ENCODE measurements at places on chromosomes 3 and 15.

- peaks cover 59% of the 10 kb centered on the region for H3K4me1 ChIP-seq
- H3K36me3 ChIP-seq: no peaks in the 10 kb centered on the region
- H3K4me3 ChIP-seq: peak overlapping the region; percentile 64
- H3K27ac ChIP-seq: peak overlapping the region; percentile 65
Measured at GRCh38 chr15:43514241-43515057, 3.0 kb upstream of the MAP1A start.

- no peak overlapping the region for H3K4me3 ChIP-seq
- H3K36me3 ChIP-seq: no peaks in the 10 kb centered on the region
- H3K27ac ChIP-seq: no peak overlapping the region
- no peaks in the 10 kb centered on the region for H3K4me1 ChIP-seq
- peaks cover 1% of the 10 kb centered on the region for H3K27me3 ChIP-seq
Measured at GRCh38 chr3:39712413-39713048, 96.9 kb upstream of the MYRIP start.

GRCh38 chr15:66586155-66586976, 20.6 kb upstream of the LCTL start:
- H3K27ac ChIP-seq: no peak overlapping the region
- no peaks in the 10 kb centered on the region for H3K36me3 ChIP-seq
- H3K27me3 ChIP-seq: peaks cover 16% of the 10 kb centered on the region
- H3K4me1 ChIP-seq: peaks cover 3% of the 10 kb centered on the region

- no peak overlapping the region for H3K27ac ChIP-seq
- no peaks in the 10 kb centered on the region for H3K27me3 ChIP-seq
- no peaks in the 10 kb centered on the region for H3K36me3 ChIP-seq
- H3K4me1 ChIP-seq: peaks cover 7% of the 10 kb centered on the region
- no peak for DNase-seq
Measured at GRCh38 chr3:113110267-113110666, 101.1 kb upstream of the BOC start.

DNA sequence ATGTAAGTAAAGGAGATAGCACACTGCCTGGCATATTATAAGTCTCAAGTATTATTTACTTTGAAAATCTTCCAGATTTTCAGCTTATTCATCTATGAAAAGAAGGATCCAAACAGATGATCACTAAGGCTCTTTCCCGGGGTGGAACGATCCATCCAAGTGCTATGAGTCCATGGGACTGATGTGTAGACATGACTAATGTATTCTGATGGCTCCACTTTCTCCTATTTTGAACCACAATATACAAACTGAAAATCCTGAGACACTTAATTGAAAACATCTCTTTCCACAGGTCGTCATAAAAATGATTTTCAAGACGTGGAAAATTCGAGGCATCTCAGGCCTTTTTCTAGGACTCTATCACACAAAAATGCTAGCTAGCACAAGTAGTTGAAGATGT, 33.4 kb upstream of the CHRM5 start:
- H3K4me1 ChIP-seq: no peaks in the 10 kb centered on the region
- DNase-seq: no peak
- no peaks in the 10 kb centered on the region for H3K36me3 ChIP-seq
- H3K4me3 ChIP-seq: no peak overlapping the region
- H3K27ac ChIP-seq: no peak overlapping the region

- no peaks in the 10 kb centered on the region for H3K36me3 ChIP-seq
- no peak overlapping the region for H3K27ac ChIP-seq
- no peak overlapping the region for H3K4me3 ChIP-seq
- H3K27me3 ChIP-seq: peaks cover 13% of the 10 kb centered on the region
- peaks cover 1% of the 10 kb centered on the region for H3K4me1 ChIP-seq
Measured at GRCh38 chr15:66211670-66212562, 41.6 kb downstream of the MEGF11 start.

DNA sequence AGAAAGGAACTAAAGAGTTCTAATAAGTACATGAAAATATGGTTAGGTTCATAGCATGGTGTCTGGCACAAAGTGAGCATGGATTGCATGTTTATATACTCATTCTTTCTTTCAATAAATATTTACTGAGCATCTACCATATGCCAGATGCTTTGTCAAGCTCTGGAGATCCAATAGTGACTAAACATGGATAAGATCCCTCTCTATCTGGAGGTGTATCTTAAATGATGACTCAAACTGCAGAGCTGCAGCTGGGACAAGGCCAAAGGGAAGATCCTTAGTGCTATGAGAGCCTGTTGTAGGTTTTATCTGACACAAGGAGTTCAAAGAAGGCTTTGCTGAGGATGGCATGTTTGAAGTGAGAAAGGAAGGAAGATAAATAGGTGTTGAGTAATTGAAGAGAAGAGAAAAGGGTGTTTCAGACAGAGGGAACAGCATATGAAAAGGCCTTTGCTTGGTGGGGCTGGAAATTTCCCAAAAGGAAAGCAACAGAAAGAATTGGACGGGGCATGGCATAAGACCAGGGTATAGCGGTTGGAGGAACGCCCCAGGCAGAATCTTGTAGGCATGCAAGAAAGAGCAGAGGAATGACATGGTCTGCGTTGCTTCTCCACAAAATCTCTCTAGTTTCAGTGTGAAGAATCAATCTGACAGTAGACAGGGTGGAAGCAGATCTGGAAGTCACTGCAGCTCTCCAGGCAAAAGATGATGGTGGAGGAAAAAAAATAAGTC, 239.9 kb upstream of the LRTM1 start:
- H3K4me3 ChIP-seq: no peak overlapping the region
- H3K4me1 ChIP-seq: no peaks in the 10 kb centered on the region
- no peak for DNase-seq
- H3K27ac ChIP-seq: no peak overlapping the region
- H3K36me3 ChIP-seq: no peaks in the 10 kb centered on the region

GRCh38 chr3:29277249-29277648, 3.6 kb upstream of the RBMS3 start:
- DNase-seq: no peak
- H3K27me3 ChIP-seq: peaks cover 11% of the 10 kb centered on the region
- H3K36me3 ChIP-seq: no peaks in the 10 kb centered on the region
- no peak overlapping the region for H3K4me3 ChIP-seq
- peaks cover 13% of the 10 kb centered on the region for H3K4me1 ChIP-seq
- no peak overlapping the region for H3K27ac ChIP-seq

- peak overlapping the region; percentile 13 for H3K4me3 ChIP-seq
- H3K27ac ChIP-seq: peak overlapping the region; percentile 34
- no peaks in the 10 kb centered on the region for H3K27me3 ChIP-seq
- no peaks in the 10 kb centered on the region for H3K4me1 ChIP-seq
- no peaks in the 10 kb centered on the region for H3K36me3 ChIP-seq
- no peak for DNase-seq
Measured at GRCh38 chr3:80771085-80771484, 990.4 kb downstream of the GBE1 start.

Data from activated naive CD8-positive, alpha-beta T cell treated with anti-CD3 and anti-CD28 coated beads, Interleukin-2, amount 10 ng/mL, durations not matched to agents 7 days and 5 days (primary cell).